Central memory CD4-positive, alpha-beta T cell (primary cell): ENCODE measurements at places on chromosomes 11 and 22.

- DNase-seq, result no peak
These were observed 127.8 kb downstream of the PARVA start for GRCh38 chr11:12505183-12505582.

DNA sequence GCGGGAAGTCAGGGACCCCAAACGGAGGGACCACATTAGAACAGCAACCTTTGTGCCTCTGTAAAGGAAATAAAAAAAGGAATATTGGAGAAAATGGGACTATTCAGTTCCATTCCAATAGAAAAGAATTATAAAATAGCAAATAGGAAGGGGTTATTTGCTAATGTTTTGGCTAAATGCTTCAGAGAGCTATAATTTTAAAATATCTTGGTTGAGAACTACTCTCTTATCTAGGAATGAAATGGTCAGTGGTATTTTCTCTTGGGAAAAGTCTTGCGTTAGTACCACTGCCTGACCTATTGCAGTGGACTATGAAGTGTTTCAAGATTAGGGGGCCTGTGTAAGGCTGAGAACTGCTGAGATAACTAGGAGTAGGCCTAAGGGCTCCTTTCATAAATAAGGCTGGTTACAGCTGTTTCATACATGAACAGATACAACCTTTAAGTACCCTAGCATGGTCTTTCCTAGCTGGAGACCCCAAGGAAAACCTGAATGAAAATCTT, 6.9 kb upstream of the WEE1 start:
- DNase-seq, result no peak

GRCh38 chr11:133175103-133175502, 357.2 kb downstream of the OPCML start:
- DNase-seq, result no peak

GRCh38 chr11:122686111-122686510, 30.6 kb downstream of the UBASH3B start:
- no peak for DNase-seq

- DNase-seq, result no peak
These were observed 7.7 kb downstream of the ARAP1 start for GRCh38 chr11:72744474-72744873.

GRCh38 chr22:17918840-17919239, 105.5 kb downstream of the MICAL3 start:
- no peak for DNase-seq

GRCh38 chr11:36383195-36383594, 87.1 kb downstream of the PRR5L start:
- no peak for DNase-seq

- DNase-seq, result no peak
These were observed 187.8 kb downstream of the MIAT start for GRCh38 chr22:26845021-26845743.

GRCh38 chr11:29750392-29750791, 266.4 kb downstream of the KCNA4 start:
- DNase-seq, result no peak

DNA sequence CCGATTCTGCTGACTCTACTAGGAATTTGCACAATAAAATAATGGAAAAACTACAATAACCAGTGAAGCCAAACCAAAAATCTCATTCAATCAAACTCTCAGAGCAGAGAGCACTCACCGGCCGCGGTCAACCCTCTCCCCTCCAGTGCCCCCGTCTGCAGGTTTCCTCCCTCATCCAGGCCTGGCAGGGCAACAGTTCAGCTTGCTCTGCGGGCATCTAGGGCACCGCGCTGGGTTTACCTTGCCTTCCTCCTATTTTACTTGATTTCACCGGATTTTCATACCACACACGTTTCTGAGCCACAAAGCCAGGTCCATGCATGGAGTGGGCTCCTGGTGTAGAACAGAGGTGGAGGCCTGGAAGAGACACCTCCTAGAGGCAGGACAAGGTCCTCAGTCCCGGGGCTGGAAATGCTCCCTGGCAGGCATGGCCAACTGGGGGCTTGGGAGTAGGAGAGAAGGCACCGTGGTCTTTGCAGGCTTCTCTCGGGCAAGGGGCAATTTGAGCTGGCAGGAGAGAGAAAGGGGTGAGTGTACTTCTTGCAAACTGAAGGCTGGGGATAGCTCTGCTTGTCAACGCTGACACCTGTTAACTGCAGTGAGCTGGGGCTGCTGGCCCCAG, 938.4 kb downstream of the BRD1 start:
- no peak for DNase-seq

GRCh38 chr11:34525098-34525497, 11.5 kb upstream of the ELF5 start:
- no peak for DNase-seq

DNA sequence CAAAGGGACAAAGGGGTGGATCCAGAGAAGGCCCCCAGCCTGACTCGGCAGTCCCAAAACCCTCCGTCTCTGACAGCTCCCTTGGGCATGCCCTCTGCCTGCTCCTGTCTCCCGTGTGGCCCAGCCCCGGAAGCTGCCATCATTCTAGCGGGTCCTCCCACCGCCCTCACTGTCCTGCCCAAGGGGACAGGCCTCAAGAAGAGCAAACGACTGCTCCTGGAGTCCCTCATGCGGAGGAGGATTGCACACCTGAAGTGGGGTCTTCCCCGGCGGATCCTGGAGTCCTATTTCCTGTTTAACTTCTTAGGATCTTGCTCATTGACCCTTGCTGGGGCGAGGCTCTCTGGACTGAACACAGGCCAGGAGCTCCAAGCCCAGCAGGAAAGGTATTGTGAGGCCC, 2.6 kb upstream of the MEI1 start:
- DNase-seq, result no peak

DNA sequence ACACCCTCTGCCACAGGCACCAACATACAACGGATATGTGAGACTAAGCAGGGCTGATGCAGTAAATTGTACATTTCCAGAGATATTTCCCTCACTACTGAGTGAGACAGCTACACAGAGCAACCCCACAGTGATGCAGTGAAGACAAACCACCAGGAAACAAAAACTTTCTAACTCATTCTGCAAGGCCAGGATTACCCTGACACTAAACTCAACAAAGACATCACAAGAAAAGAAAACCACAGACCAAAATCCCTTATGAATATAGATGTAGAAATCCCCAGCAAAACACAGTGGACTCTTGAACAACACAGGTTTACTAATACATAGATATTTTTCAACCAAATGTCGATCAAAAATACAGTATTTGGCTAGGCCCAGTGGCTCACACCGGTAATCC, 1.5 kb upstream of the SLC7A4 start:
- no peak for DNase-seq
